ENCODE measurements at places on chromosomes 1 and 21.

GRCh38 chr1:176692988-176693696 is 230.2 kb downstream of the PAPPA2 start:
- DNase-seq = no peak

DNA sequence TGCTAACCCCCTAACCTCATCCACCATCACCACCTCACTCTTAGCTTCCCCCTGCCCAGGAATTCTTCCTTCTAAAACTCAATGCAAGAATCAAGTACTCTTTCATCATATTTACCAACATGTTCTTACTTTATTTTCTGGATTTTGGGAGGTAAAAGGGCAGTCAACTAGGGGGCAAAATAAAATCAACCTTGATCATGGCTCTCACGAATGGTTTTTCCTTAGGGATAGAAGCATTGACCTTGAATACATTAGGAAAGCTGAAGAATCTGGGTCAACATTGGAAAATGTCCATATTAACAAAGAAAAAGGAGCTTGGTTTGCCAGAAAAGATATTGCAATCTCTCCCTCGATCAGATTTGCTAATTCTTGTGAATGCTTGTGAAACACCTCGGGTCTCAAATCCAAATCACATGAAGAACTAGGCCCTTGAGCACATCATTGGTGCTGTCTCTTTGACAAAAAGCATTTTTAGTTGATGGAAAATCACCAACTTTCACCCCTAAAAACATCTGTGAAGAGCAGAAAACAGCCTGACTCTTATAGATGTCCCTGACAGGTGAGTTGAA is 58.9 kb downstream of the ZC3H11B start:
- no peak for DNase-seq

DNA sequence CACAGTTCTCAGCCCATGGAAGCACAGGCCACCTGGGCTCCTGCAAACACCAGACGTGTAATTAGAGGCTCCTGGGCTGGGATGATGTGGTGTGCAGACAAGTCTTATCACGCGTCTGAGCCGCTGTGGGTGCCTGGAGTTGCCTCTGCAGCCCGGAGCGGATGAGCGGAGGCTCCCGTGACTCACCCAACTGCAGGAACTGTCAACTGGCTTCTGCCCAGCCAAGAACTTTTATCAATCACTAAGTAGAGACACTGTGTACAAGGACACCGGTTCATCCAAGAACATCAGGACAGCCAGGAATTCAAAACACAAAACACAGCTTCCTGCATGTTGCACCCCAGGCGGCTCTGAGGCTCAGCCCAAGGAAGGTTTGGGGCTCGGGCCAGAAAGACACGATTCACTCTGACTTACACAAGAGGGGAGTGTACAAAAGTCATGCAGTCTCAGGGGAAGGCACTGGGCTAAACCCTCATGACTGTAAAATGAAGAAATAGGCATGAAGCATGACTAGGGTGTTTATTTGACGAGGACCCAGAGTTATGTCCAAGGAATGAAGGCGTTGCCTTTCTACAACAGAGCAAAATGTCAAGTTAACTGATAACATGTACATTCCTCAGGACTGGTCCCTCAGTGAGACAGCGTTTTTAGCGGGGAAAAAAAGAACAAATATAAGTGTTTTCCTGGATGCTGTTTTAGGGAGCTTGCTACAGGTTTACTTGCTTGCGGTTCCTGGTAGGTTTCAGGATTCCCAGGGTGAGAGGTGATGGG is 21.1 kb downstream of the ERRFI1 start:
- no peak for DNase-seq

DNA sequence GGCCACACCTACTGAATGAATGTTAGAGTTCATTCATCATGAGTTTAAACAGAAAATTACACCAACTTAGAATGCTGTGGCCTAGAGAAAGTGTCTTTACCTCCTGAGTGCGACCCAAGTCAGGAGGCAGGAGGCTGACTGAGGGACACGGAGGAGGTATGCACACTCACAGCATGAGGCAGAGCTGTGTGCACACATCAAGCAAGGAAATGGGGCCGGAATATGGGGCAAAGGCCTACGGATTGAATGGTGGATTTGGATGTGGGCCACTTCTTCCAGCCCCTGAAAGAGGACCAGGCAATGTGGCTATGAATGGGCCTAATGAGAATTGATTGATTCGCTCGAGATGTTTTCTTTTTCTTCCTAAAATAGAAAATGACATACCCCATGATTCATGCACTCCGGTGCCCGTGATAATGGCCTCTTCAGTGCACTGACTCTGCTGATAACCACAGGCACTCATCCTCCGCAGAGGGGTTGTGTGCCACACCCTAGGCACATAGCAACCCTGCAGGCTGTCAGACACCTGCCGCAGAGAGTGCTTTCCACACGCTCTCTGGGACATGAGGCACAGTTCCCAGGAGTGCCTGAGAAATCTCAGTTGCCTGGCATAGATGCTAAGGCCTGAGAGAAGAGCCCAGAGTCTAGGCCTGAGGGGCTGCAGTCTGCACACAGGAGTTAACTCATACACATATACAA is 155.5 kb downstream of the GLUL start:
- no peak for DNase-seq

- no peak for DNase-seq
Observed at GRCh38 chr1:29354511-29355098, 118.3 kb downstream of the PTPRU start.

DNA sequence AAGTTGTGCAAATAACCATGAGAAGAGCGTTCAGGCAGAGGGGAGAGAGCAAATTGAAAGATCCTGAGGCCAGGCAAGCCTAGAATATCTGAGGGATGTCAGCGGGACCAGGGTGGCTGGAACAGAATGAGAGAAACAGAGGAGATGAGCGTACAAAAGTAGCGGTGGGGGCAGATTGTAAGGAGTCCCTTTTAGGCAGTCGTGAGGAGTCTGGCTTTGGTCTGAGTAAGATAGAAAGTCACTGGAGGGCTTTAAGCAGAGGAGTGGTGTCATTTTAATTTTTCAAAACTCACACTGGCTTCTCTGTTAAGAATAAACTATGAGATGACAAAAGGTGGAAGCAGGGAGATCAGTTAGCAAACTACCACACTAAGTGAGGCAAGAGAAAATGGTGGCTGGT is 24.2 kb downstream of the ATP5PF start:
- DNase-seq = no peak

DNA sequence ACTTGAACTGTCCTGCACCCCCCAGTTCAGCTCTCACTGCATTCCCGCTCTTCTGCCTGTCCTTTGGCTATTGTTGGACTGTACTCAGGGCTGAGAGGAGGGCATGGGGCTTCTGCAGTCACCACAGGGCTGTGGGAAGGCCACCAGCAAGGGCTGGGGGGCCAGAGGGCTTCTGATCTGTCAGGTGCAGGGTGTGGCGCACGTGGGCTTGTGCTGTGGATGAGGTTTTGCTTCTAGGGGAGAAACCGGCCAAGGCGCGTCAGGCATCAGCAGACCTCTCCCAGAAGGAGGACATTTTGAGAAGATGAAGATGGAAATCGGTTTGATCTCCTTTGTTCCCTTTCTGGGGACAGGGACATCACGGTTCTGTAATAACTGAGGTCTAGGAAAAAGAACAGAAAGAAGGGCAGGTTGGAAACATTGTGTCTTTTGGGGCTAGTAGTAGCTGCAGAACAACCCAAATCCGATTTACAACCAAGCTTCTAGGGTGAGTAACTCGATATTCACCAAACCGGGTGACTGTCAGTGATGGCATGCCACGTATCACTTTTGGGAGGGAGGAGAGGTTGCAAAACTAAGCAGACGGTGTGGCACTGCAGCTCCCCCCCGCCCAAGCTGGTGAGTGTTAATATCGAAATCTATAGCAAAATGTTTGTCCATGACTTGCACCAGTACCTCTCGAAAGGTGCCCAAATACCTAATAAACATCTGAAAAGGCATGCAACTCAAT is 40.9 kb downstream of the AGPAT3 start:
- DNase-seq = no peak

- DNase-seq = no peak
Observed at GRCh38 chr1:9284061-9284460, 8.6 kb upstream of the SPSB1 start.

DNA sequence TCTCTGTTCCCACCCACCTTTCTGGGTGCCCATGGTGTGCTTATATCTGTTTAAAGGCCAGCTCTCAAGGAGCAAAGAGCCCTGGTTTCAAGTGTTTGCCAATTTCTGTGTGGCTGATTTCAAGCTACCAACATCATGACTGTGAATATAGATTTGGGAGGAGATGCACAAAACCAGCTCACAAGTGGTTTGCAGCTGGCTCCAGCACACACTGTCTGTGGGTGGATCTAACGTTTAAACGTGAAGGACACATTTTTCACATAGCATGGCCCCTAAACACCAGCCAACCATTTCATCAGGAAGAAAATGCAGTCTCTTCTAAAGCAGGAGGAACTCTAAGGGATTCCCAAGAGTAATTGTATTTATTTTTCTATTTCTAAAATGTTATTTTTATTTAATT is 65.2 kb downstream of the FCRL5 start:
- DNase-seq = no peak

GRCh38 chr1:63947904-63948303 is 174.1 kb downstream of the ROR1 start:
- no peak for DNase-seq

GRCh38 chr21:43598416-43599120 is 60.7 kb downstream of the HSF2BP start:
- DNase-seq = no peak

DNA sequence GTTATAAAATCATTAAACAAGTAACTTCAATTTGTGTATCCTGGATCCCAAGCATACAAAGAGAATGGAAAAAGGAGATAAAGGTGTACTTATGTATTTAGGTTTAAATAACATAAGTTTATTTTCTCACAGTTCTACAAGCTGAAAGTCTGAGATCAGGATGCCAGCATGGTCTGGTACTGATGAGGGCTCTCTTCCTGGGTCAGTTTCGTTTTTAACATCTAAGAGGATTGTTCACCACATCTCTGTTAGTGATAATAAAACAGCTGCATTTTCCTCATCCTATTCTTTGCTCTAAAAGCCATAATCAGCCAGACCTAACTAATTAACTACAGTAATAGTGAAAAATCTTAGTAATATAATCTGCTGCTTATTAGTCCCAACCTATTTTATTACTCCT is 5.2 kb downstream of the EGLN1 start:
- no peak for DNase-seq

- DNase-seq = no peak
Observed at GRCh38 chr1:41840592-41841246, 78.0 kb downstream of the HIVEP3 start.

- no peak for DNase-seq
Observed at GRCh38 chr1:158185770-158186169, 5.1 kb downstream of the CD1D start.

GRCh38 chr1:41101950-41102607 is 80.6 kb upstream of the SLFNL1 start:
- no peak for DNase-seq

GRCh38 chr1:59903141-59903754 is 23.3 kb downstream of the CYP2J2 start:
- DNase-seq = no peak

DNA sequence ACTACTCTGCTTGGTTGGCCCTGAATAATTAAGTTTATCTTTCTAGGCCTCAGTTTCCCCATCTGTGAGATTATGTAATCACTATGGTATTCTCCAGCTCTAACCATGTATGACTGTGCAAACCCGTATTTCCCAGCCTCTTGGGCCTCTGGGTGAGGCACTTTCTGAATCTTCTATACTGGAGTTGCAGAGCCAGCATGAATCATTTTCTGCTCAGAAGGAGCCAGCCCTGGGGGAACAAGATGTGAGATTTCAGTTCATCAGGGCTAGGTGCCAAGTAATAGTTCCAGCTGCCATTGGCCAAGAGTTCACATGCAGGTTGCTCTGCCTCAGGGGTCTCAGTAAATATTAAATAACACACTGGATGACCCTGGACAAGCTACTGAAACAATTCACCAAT is 47.7 kb upstream of the USP24 start:
- DNase-seq = no peak

GRCh38 chr1:6580593-6581409 is 1.0 kb downstream of the ZBTB48 start:
- no peak for DNase-seq

DNA sequence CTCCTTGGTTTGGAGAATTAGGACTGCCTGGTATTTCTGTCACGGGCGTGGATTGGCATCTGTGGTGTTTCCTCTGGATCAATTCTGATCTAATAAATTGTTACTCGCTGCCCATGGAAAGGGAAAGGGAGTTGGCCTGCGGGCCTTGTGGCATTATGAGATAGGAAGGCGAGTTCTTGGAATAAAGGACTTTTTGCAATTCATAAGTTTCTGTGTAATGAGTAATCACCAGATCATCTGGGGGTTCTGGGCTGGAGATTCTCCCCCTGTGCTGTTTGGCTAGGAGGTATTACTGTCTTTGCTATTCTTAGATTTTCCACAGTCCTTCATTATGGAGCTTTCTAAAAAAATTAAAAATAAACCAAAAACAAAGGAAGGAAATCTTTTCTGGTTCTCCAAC is 315.9 kb downstream of the CAMTA1 start:
- DNase-seq = no peak

DNA sequence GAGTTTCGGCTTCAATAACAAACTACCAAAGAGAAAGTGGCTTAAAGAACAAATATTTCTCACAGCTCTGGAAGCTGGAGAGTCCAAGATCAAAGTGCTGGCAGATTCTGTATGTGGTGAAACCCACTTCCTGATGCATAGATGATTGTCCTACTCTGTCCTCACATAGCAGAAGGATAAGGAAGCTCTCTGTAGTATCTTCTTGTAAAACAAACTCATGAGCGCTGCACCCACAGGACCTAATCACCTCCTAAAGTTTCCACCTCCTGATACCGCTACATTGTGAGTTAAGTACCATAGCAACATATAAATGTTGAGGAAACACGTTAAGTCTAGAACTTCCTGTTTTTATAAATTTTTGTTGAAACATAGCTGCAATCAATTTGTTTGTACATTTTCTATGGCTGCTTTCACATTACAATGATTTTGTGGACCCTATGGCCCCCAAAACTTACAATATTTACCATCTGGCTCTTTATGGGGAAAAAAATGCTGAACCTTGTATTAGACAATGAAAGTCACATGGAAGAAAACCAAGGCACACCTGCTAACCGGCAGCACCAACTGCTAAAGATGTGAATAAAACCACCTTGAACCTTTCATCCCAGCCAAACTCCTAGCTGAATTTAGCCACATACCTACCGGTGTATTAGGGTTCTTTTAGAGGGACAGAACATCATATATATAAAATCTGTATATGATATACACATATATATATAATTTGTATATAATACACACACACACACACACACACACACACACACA is 1423.4 kb downstream of the NCAM2 start:
- DNase-seq = no peak

DNA sequence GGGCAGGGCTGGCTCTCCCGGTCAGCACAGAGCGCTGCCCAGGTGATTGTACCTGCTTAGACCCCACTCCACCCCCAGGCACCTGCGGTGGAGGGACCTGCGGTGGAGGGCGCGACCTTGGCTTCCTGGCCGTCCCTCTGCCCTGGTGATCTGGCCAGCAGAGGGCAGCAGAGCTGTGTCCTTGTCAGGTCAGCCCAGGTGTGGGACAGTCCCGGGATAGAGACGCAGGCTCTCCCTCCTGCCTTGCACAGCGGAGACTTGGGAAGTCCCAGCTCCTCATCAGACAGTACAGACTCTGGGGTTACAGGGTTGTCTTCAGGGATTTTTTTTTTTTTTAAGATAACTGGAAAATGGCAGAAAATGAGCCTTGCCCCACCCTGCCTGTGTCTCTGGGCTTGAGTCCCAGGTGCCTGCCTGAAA is 10.0 kb downstream of the SLX9 start:
- DNase-seq = peak; percentile 77

- DNase-seq = no peak
Observed at GRCh38 chr1:199834711-199835110, 192.8 kb upstream of the NR5A2 start.

- no peak for DNase-seq
Observed at GRCh38 chr21:42632771-42633690, 20.4 kb upstream of the PDE9A start.
